AG08395 (cell line): ENCODE measurements at places on chromosomes 3 and 15.
A peak's percentile ranks its signal among the peaks of the same experiment; 100 is the strongest.

GRCh38 chr3:23816721-23817120 lies 11.0 kb downstream of the UBE2E1 start:
- no peak for DNase-seq

GRCh38 chr3:127800508-127800907 lies 21.8 kb downstream of the MGLL start:
- DNase-seq: no peak

GRCh38 chr3:32424581-32425250 lies 33.1 kb downstream of the CMTM7 start:
- no peak for DNase-seq

GRCh38 chr3:128549283-128550112 lies 56.5 kb upstream of the GATA2 start:
- peak; percentile 58 for DNase-seq

DNA sequence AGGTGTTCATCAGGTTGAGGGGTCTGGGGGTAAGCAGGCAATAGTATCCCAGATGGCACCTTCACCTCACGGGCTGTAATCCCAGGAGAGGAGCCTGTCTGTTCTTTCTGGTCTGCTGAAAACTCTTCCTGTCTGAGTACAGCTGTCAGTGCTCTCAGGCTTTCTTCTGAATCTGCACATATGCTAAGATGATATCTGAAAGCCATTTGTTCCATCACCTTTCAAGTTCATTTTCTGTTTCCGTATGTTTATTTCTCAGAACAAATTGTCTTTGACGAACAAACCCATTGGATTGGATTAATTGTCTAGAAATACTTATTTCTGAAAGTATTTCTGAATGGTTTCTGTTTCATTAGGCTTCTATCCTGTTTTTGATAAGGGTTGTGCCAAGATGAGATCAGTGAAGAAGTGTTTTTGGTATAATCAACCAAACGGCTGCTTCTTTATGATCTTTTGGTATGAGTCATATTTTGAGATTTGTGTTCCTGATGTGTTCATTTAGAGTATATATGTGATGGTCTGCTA lies 13.3 kb downstream of the ZNF592 start:
- peak; percentile 12 for DNase-seq

GRCh38 chr3:126352476-126353454 lies 4.4 kb downstream of the KLF15 start:
- DNase-seq: no peak

DNA sequence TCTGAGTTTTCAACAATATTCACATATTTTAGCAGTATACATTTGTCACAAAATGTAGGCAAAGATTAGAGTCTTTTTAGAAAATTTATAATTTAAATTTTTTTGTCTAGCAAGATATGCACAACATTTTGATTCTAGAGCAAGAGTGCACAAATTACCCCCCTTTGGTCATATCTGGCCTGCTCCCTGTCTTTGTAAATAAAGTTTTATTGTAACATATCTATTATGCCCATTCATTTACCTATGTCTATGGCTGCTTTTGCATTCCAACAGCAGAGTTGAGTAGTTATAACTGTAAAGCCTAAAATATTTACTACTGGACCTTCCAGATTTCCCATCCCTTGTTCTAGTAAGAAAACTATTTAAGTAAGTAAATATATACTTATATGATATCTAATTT lies 430.7 kb downstream of the EDEM1 start:
- DNase-seq: no peak

DNA sequence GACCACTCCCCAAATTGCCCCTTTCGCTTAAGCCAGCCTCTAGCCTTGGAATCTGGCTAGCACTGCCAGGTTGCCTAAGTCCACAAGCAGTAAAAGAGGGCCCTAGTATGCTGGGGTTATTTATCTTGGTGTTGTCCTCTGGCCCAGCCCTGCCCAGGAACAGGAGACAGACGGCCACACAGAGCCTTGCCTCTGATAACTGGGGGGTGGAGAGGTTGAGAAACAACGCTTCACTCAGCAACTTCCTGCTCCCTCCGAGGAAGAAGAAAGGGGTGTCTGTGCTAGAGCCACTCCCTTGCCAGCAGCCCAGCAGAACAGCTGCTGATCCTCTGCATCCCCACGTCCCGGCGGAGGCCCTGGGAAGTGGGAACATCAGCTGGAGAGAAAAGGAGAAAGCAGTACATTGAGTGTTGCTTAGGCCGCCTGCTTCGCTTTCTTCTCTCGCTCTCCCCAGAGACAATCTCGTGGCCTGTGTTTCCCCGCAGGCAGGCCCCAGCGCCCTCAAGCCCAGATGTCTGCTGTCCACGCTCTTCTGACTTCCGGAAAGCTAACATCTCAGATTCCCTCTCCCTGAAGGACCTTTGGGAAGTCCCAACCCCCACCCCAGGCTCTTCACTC lies 22.6 kb upstream of the C3orf70 start:
- DNase-seq: peak; percentile 42

DNA sequence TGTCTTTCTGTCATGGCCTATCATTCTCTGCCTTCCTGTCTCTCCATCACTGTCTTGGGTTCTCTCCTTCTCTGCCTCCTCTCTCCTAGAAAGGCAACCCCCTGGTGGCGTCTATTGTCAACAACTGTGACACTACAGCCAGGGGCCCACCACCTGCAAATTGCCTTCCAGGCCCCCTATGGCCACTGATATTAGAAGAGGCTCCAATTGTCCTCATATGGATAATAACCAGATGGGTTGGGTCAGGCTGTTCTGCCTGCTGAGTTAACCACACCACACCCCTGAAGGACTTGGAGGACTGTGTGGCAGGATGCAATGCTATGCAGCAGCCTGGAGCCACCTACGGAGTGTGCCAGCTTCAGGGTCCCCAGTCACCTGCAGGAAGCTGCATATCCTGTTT lies 665.0 kb downstream of the NTRK3 start:
- no peak for DNase-seq

GRCh38 chr3:118531816-118532215 lies 502.8 kb downstream of the IGSF11 start:
- no peak for DNase-seq

DNA sequence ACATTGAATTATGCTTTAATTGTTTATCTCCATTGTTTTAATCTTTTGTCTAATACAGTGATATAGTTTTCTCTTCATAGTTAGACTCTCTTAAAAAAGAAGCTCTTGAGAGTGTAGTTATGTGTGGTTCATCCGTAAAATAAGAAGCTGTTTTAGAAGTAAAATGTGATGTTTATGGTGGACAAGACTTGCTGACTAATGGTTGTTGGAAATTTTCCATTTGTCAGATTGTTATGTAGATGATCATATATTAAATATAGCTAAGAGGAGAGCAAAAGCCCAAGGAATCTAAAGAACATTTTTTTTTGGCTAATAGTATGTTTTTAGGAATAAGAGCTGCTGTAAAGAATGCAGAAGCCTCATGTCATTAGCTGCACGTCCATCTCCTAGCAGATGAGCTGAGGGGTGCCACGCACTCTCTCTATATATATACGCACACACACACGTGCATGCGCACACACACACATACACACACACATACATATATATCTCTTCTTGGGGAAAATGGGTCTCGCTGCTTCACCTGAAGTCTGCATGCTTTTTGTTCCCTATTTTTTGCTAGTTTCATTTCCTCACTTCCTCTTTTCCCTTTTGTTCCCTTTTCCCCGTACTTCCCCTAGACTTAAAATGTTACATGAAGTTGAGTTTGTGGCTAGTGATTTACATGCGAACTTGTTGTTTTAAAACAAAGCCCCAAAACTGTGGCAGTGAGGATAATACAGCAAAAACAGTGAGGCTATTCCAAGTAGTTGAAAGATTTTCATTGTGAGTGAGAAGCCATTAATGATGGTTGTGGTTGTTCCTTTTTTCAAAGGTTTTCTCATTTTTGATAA lies 107.8 kb downstream of the MBNL1 start:
- DNase-seq: no peak

GRCh38 chr3:141926929-141927328 lies 50.5 kb downstream of the ATP1B3 start:
- no peak for DNase-seq

GRCh38 chr3:117752984-117753717 lies 1043.6 kb downstream of the TUSC7 start:
- DNase-seq: peak; percentile 9

DNA sequence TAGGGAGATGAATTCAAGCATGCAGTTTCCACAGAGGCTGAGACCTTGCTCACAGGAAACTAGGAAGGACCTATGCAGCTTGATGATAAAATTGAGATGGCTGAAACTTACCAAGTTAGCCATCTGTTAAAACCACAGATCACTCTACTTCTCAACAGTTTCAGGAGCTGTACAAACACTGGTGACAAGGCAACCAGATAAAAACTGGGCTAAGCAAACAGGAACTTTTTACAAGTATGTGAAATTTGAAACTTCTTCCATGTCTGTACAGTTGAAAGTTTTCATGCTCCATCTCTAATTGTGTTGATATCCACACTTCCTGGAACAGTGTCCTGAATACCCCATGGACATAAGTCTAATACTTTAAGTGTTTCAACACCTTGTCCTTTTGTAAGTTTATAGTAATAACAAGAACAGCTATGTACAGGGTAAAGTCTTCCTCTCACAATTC lies 78.2 kb downstream of the FAIM start:
- peak; percentile 34 for DNase-seq

DNA sequence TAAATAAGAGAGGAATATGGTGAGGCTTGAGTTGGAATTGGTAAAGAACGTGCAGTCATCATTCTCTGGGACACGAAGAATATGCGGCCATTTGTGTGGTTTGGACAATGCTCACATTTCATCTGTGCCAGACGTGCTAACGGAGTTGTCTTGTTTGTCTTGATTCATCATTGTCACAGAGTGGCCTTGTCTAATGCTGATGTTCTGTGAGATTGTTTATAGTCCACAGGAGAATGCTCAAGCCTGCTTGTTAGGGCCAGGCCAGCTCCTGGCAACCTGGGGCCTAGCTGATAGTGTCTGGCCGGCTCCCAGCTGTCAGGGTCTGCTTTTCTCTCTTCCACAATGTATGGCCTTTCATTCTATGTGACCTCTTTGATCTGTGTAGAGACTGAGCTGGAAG lies 384.7 kb downstream of the EDEM1 start:
- no peak for DNase-seq

DNA sequence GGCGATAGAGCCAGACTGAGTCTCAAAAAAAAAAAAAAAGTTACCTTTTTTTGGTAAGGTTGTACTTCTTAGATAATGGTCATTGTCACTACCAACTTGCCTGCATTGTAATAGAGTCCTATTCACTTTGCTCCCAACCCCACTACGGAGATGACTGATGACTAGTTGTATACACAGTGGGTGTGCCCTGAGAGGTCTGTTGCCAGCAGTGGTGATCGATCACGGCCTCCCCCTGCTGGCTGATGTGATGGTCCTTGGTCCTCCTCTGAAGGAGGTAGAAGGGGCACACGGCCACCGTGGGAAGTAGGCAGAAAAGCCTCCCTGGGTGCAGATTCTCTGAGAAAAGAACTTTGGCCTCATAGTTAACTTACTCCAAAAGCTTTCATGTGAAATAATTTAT lies 10.7 kb downstream of the GCNT3 start:
- peak; percentile 55 for DNase-seq

DNA sequence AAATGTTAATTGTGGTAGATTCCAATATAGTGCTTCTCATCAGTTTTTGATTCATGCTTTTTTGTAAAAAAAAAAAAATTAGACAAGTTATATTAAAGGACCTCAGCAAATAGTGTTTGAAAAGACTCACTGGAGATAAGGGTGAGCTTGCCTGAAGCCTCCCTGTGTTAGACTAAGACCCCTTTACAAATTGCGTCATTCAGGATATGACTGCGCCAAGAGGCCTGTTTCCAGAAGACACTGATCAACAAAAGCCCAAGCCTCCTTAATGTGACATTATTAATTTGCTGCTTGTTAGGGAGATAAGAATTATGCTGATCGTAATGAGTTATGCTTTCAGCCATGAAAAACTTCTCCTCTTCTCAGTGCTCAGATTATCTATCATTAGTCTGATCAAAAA lies 13.0 kb upstream of the DNAJC13 start:
- no peak for DNase-seq

GRCh38 chr15:62057341-62057980 lies 2.8 kb downstream of the VPS13C start:
- no peak for DNase-seq

DNA sequence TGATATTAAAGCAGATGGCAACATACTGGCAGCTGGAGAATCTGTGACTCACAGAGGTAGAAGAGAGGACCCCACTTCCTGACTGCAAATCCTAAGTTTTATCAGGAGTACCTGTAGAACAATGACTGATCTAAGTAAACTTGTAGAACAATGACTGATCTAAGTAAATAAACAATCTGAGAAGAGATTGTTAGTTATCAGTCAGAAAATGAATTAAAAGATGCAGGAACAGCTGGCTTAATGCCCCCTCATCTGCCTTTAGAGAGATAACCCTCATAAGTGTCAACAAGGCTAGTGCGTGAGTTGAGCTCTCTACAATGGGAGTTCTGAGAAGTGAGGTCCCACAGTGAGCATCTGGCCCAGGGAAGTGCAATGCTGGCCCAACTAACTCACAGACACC lies 14.6 kb downstream of the ACAD11 start:
- DNase-seq: no peak

DNA sequence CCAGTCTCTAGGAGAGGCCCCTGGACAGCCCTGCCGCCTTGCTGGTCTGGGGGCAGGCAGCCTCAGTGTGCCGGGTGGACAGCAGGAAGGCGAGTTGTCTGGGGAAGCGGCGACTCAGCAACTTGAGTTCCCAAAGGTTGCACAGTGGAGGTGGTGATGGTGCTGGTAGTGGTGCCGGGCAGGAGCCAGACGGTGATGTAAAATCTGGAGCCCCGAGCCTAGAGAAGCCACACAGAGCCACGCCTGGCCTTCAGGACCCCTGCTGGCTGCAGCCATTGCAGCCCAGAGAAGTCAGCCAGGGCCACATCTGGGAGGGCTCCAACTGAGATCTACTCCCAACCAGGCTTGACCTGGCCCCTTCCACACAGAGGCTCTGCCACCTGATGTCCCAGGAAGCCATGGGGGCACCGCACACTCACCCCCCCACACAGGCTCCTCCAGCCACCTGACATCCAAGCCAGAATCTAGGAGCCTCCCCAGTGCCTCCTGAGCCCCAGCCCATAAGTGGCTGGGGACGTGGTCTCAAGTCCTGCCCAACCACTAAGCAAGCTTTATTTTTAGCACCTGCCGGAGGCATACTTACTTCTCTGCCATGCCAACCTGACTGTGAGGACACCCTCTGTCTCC lies 8.8 kb downstream of the C3orf22 start:
- no peak for DNase-seq

DNA sequence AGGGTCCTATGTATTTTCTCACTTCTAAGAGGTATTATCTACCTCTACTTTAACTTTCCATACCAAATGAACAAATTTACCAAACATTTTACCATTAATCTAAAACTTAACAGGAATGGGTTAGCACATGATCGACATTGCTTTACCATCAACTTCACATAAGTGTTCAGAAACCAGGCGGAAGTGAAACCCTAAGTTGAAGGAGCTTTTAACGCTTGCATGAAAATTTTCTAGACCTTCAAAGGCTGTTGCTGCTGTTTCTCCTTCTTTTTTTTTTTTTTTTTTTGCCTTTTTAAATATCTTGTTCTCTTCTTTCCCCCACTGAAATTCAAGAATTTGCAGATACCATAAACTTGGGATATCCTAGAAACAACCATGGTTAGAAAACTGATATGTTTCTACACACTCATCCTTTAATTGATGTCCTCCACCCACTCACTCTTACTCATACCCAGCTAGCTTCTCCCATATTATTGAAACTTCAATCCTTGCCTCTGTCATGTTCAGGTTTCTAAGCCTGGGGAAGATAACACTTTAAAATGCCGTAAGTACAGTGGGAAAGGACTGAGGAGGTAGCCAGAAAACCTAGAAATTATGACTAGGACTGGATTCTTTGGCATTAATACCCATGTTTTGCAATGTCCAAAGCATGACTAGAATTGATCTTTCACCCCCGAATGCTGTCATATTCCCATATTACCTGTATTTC lies 24.7 kb downstream of the MYO5A start:
- DNase-seq: peak; percentile 41
